ENCODE measurements at places on chromosomes 7 and 10.

DNA sequence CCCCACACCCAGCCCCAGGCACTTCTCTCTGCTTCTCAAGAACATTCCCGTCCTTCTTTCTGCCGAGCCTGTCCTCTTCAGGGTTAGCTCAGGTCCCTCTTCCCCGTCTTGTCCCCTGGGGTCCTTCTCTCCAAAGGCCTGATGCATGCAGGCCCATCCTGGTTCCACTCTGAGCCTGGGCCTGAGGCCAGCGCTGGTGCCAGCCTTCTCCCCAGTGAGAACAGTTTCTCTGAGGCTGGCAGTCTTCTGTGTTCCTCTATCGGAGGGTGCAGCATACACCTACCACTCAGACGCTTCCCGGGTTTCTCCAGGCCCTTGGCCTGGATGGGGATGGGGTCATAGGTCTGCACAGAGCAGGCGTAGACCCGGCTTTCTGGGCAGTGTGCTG lies 14.6 kb downstream of the AP5Z1 start:
- DNase-seq: no peak

DNA sequence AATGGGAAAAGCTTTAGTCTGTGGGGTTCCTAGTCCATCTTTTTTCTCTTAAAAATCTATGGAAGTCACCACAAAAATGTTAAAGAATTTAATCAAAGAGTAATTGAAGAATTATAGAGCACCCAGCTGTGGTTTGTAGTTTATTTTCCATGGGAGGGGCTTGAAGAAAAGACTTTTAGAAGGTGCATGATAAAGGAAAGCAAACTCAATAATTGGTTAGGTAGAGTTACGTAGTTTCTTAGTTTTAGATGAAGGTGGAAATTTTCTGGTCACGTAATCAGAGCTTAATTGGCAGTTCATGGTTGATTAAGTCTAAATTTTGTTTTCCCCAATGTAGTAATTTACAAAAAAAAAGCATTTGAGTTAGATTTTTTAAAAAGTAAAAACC lies 724 bp downstream of the ZNF107 start:
- no peak for DNase-seq

GRCh38 chr7:157437519-157438061 lies 100.8 kb downstream of the DNAJB6 start:
- no peak for DNase-seq

GRCh38 chr7:1939434-1940401 lies 269.6 kb downstream of the ELFN1 start:
- DNase-seq: no peak

DNA sequence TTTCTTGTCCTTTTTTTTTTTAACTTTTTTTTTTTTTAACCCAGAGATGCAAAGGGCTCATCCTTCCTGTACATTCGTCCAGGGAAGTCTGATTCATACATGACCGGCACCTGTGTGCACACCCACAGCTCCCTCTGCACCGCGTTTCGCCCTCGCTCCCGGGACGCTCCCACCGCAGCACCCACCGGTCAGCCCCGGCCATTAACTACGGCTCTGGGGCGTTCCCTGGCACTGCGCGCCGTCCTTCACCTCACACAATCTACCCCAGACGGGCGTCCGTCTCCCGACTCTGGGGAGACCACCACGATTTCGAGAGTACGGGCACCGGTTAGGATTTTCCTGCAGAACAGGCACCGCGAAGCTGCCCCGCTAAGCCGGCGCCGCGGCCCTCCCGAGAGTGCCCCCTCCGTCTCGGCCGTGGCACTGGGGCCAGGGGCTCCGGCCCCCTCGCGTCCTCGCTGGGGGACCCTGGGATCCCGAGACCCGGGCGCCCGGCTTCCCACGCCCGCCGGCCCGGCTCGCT lies 452 bp downstream of the ATE1 start:
- peak; percentile 75 for DNase-seq

GRCh38 chr10:110344622-110345021 lies 39.9 kb upstream of the SMNDC1 start:
- no peak for DNase-seq

DNA sequence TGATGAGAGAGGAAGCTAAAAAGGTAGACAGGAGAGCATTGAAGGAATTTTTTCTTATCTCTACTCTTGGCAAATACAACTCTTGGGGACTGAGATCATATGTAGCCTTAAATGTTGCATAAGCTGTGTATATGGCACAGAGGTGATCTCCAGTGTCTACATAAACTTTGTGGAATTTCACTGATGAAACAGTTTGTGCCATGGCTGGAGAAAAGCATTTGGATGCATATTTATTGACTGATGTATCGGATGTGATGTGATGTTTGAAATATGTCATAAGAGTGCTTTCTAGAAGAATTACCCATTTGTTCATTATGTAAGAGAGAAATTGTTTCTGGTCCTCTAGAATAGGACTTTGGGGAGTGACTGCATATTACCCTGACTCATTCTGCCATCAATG lies 244.9 kb upstream of the LRRTM3 start:
- DNase-seq: no peak

DNA sequence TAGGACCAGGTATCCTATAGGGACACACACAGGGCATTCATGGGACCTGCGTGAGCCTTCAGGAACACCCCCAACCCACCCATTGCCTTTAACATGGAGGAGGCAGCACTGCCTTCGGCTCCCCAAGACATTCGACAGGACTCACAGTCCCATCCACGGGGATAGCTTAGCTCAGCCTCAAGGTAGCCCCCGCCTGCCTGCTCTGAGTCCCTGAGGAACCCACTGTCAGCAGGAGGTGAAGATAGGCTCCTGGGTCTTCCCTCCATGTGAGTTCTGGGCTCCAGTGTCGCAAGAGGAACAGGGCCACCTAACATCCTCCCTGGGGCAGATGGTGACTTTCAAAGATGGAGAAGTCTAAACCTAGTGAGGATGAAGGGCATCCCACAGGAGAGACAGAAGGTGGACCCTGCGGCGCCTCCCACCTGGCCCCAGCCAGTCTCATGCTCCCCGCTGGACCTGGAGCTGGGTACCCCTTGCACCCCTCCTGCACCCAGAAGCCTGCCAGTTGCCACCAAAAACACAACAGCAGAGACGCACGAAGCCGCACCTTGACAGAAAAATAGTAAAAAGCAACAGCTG lies 4.9 kb upstream of the ADIRF start:
- DNase-seq: no peak
